Gastroesophageal sphincter (tissue), 4 donors: ENCODE measurements at places on chromosomes 2 and 18. TPM values are rescaled to one million over a fixed set of nuclear protein-coding genes. Genes with fewer than 3 reads are reported as not detected.

The ERLEC1 gene
- 34.4 TPM for total RNA-seq

GRCh38 chr2:183292028-183292427 is 167.8 kb downstream of the NUP35 start:
- no peak for ATAC-seq

The APCDD1 gene
- total RNA-seq, result 34.7 TPM

GRCh38 chr2:230942371-230942770 is 17.3 kb upstream of the GPR55 start:
- no peak for ATAC-seq

The CYP27A1 gene
- 20.9 TPM for total RNA-seq

DNA sequence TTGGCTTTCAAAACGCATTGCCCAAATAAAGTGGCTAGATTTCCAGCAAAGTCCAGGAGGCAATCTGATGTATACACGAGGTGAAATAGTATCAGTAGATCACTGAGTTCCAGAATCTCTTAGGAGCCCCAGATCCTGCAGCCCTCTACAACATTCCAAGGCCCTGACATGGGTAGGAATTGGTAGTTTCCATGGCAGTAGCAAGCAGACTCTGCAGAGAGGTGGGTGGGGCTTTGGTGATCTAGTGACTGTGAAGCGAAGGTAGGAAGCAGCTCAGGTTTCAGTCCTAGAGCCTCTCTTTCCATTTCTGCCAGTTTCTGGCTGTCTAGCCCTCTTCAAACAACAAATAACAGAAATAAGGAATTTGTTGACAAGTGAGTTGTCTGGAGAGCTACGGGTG is 13.8 kb upstream of the SGPP2 start:
- ATAC-seq, result no peak

DNA sequence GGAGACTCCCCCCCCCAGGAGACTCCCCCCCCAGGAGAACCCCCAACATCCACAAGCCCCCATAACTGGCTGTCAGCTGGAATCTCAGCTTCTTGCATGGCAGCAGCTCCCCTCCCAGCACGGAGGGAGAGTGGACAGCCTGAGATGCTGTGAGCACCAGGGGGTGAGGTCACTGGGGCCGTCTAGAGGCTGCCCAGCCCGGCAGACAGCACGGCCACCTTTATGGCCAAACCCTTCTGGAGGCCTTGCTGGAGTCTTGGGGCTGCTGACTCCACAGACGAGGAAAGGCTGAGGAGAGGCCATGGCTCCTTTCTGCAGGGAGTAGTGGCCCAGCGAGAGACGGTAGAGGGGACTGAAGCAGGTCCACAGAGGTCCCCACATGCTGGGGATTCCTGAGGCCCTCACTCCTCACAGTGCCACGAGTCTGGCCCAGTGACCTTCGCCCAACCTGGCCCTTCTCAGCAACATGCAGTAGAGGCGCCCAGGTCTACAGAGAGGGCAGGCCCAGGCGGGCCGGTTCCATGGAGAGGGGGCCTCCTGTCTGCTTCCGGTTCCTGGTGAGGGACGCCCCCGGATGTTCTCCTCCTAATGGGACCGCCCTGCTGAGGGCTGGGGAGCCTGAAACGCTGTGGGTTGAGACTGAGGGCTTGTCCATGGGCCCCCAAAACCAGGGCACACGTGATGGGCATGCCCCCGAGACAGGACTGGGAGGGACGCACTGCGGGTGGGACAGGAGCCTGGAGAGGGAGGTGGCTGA is 122.6 kb upstream of the CTDP1 start:
- ATAC-seq, result no peak

GRCh38 chr18:4549164-4549872 is 94.2 kb upstream of the DLGAP1 start:
- no peak for ATAC-seq

DNA sequence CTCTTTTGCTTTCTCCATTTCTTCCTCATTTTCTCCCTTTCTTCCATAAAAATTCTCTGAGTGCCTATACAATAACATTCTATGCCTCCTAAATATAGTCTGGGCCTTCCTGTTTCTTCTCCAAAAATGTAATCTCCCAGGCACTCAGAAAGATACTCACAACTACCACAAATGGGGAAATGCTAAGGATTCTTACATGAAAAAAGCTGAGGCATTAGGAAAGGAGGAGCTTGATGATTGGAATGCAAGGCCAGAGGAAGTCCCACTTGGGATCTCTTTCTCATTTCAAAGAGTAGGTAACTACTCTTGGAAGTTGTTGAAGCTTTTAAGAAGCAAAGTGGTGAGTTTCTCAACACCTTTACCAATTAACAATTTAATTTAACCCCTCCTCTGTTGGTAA is 3.4 kb downstream of the VSNL1 start:
- no peak for ATAC-seq

GRCh38 chr2:23556929-23557328 is 171.9 kb downstream of the KLHL29 start:
- no peak for ATAC-seq

- peak; percentile 16 for ATAC-seq
Observed at GRCh38 chr18:77772177-77772576, 522.5 kb downstream of the GALR1 start.

The LINC00305 gene
- total RNA-seq, result not detected

The NR4A2 gene
- total RNA-seq, result 1.3 TPM

- ATAC-seq, result no peak
Observed at GRCh38 chr2:210577263-210578071, 21.1 kb downstream of the CPS1 start.

The KCNK3 gene
- total RNA-seq, result 13.9 TPM

The TGFA gene
- 1.7 TPM for total RNA-seq

DNA sequence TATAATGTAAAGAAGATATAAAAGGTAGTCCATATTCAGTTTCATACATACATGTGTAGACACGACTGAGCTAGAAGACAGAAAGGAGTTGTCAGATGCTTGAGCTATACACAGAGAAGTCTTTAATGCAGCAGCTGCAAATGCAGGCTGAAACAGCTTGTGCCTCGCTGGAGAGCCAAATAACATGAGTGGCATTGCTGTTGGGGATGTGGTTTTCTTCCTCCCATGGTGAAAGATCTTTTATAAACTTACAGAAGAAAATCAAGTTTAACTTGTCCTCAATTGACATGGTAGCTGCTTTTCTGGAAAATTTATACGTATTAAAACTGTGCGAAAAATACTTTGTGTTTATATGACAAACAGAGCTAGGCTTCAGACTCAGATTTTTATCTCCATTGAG is 16.4 kb upstream of the IL1R1 start:
- no peak for ATAC-seq

- no peak for ATAC-seq
Observed at GRCh38 chr2:203533676-203534591, 1.2 kb downstream of the RAPH1 start.

DNA sequence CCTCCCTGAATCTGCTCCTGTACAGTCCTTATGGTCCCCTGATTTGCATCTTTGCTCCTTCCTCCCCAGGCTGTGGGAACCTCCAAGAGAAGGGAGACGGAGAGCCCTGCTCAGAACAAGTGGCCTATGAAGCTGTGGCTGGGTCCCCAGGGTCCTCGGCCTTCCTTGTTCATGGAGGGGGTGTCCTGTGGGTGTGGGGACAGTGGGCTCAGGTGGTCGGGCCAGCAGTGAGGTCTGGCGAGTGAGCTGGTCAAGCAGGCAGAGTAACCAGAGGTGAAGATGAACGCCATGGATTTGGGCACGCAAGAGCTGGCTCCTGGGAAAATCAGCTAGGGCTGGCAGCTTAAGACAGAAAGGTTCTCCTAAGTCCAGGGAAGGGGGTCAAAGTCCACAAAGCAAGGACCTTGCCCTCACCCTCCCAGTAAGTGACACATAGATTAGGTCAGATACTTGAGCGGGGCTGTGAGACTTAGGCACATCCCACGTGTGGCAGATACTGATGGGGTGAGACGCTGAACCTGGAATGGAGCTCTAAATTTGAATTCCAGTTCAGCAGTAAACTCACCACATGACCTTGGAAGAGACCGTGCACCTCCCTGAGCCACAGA is 24.8 kb downstream of the GNLY start:
- ATAC-seq, result no peak

DNA sequence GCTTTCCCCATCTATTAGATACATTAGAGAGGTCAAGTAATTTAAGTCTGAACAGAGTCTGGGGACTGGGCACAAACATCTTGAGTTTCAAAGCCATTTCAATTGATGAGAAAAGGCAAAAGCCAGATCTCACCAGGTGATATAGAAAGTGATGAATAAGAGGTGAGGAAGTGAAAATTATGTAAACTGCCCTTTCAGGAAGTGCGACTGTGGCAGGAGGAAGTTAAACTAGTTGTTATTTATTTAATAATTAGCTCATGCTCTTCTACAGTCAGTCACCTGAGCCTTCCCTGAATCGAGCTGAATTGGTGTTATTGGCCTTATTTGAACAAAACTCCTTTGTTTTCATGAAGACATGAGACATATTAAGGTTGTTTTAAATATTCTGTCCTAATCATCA is 115.1 kb downstream of the CDH20 start:
- ATAC-seq, result no peak

GRCh38 chr2:120653046-120653445 is 82.6 kb upstream of the GLI2 start:
- ATAC-seq, result no peak

DNA sequence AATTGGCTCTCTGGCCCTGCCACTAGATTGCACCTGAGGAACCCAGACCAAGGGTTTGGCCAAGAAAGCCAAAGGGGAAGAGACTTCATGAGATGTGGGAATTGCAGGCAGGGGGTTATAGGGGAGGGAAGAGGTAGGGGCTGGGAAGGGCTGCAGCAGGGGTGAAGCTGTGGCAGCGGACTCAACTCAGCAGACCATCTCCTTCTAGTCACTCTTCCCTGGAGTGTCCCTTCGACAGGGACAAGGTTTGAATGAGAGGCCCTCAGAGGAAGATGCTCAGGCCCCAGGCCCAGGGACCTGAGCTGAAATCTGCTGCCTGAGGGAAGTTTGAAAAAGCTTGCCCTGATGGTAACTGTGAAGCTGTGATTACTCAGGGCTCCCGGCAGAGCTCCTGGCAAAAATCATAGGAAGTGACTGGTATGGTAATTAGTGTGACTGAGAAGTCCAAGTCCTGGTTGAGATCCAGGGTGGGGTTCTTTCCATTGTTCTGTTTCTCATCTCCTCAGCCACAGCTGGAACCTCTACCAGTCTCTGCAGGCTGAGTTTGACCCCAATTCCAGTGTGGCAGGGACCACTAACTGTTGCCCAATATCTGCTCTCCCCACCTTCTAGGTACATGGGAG is 300.9 kb downstream of the CYP26B1 start:
- ATAC-seq, result peak; percentile 29

The SPATA3 gene
- not detected for total RNA-seq

- no peak for ATAC-seq
Observed at GRCh38 chr2:48619526-48619925, 1.9 kb downstream of the GTF2A1L start.

The CTAGE1 gene
- total RNA-seq, result not detected

The UGT1A3 gene
- not detected for total RNA-seq

DNA sequence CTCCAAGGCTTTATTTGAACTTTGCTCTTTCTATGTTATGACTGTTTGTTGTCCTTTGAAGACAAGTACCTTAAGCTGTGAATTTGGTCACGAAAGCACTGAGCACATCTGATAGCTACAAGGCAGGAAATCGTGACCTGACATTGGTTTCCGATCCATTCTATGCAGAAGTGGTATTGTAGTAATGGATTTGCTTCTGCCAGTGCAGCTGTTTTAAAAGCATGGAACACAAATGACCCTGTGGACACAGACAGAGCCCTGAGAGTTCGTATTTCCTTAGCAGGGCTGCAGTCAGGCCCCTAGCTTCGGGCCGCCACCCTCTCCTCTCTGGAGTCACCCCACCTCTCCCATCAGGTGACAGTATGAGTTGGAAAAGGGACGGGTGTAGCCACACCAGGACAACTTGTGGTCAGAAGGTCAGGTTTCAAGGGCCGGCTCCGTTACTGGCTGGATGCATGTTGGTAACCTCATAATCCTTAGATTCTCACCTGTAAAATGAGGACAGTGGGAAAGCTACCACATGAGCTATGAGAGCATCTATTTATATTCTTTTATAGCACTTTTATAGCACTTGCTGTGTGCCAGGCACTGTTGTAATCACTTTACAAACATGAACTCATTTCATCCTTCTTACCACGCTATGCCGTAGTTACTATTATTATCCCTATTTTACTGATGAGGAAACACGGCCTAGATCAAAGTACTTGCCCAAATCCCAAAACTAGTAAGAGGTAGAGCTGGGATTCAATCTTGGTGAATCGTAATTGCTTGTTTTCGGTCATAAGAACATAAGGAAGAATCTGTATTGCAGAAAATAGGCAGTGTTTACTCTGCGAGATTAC is 70.2 kb downstream of the SPATS2L start:
- no peak for ATAC-seq

GRCh38 chr2:224365331-224365730 is 36.6 kb downstream of the FAM124B start:
- ATAC-seq, result no peak

GRCh38 chr2:179981085-179981484 is 26.0 kb downstream of the CWC22 start:
- ATAC-seq, result no peak

GRCh38 chr2:186868344-186868743 is 19.4 kb upstream of the ZSWIM2 start:
- ATAC-seq, result no peak

- no peak for ATAC-seq
Observed at GRCh38 chr2:179049203-179049545, 763 bp downstream of the CCDC141 start.

DNA sequence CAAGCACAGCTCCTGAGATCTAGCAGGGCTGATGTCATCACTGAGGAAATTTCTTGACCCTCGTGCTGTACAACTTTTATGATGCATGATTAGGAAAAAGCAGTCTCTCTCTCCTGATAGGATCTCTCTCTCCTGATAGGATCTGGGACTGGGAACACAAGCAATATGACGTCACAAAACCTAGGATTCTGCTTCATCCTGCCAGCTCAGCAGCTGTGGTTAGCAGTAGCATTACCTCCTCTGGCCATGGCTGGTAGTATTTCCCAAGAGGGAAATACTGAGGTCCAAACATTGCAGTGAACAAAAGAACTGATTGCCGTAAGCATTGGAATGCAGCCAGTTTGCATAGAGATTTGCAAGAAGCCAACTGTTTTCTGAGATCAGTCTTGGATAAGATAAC is 521.2 kb upstream of the POU3F3 start:
- ATAC-seq, result no peak

- no peak for ATAC-seq
Observed at GRCh38 chr2:177395351-177396065, 2.9 kb downstream of the AGPS start.

The DSG1 gene
- not detected for total RNA-seq

- ATAC-seq, result no peak
Observed at GRCh38 chr2:16015210-16015902, 75.0 kb downstream of the MYCN start.

DNA sequence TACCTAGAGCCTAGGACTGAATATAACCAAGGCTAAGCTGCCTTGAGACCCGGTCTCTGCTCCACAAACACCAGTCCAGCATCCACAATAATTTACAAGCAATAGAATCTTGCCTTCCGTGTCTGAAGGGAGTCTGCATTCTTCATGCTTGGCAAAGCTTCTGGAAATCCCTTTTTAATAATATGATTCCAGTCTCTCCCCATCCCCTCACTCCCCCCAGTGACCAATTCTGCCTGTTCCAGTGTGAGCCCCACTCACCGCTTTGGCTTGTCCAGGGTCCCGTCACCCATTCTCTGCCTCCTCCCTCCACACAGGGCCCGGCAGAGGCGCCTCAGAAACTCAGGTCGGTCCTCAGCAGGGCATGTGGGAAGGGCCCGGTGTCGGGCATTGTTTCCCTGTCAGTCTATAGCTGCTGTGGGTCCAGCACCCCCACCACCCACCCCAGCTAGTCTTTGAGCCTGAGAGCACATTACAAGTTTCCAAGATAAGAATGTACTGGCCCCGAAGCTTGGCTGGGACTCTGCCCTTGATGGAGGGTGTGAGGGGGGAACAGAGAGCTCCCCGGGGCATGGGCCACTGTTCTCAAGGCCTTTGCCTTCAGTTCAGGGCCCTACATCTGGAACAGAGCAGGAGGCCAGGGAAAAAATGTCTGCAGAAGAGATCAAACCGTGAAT is 129.7 kb upstream of the MYCN start:
- ATAC-seq, result no peak

The ERICH2 gene
- total RNA-seq, result not detected
